ENCODE measurements at places on chromosomes 16 and 17.

DNA sequence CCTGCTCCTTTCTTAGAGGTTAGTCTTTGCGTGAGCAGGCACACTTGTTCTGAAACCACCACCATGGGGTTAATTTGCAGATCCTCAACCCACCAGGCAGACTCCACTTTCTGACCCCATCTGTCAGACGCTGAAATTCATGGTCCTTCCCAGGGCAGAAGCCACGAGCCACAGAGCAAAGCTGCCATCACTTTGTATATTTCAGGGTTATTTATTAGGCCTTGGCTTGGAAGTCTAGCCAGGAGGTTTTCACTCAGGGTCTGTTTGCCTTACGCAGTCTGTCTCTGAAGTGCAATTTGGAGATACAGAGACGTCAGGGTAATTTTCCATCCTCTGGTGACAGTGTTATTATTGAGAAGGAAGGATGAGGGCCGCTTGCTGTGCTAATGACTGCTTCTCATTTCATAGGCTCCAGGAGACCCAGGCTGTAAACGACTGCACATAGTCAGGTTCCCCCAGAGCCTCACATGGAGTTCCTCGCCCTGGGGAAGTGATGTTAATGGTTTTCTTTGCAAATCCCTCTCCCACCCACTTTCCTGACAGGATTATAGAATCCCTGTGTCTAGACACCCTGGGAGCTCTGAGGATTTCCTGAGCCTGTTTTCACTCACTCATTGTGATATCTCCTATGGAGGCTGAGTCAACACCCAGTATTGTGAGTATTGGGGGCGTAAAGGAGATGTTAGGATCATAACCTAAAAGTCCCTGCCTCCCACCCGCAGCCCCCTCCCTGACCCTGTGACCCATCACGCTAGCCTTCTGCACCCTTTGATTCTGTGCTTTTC, 269.0 kb downstream of the ABCC12 start:
- no peak for DNase-seq

DNA sequence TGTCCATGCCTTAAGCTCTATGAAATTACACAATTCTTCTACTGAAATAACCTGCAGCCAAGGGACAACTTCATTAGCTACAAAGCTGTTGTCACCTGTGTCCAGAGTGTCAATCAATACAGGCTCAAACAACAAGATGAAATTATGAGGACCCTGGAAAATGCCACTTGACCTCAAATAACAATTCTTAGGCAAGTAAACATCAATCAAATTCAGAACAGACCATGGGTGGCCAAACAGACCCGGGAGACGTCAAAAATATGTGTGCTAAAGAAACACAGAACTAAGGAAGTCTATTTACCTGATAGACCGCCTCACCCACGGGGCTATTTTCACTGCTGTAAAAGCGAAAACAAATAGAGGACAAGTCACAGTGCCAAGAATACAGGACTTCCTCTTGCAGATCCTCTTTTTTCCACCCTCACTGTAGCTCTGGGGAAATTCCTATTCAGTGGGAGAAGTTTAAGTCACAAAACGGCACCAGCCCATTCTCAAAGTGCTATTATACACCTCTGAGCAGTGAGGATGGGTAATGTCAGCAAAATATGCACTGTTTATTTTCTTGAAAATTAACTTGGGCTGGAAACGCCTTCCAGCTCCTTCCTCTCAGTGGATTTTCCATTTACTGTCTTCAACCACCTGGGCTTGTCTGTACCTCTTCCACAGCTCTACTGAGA, 2.7 kb downstream of the LITAF start:
- DNase-seq = no peak

DNA sequence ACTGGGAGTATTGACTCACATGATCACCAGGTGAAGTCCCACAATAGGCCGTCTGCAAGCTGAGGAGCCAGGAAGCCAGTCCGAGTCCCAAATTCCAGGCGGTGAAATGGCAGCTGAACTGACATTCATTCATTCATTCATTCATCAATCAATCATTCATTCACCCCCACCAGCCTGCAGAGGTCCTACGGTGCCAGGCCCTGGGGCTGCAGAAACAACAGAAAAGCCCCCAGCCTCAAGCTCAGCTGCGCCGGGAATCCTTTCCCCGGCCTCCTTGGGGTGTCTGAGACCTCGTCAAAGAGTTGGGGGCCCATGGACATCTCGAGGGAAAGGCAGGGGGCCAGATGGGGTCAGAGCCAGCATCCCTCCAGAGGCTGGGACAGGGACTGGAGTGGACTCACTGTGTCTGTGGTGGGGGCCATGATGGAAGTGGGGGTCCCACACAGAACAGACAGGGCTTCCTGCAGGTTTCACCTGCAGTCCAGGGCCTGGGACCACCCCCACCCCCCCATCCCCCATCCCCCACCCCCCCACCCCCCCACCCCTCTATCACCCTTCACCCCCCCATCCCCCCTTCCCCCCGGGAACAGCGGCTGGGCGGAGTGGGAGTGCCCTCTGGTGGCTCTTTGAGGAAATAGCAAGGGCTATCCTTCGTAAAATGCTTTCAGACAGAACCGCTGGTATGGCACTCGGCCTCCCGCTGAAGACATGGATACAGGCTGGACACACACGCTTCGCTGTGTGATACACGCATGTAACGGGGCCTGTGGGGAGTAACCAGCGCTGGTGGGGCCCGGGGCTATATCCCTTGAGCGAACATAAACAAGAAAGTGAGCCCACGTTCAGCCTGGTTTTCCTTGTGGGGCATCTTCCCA, 8.5 kb upstream of the ZC3H18 start:
- peak; percentile 33 for DNase-seq

DNA sequence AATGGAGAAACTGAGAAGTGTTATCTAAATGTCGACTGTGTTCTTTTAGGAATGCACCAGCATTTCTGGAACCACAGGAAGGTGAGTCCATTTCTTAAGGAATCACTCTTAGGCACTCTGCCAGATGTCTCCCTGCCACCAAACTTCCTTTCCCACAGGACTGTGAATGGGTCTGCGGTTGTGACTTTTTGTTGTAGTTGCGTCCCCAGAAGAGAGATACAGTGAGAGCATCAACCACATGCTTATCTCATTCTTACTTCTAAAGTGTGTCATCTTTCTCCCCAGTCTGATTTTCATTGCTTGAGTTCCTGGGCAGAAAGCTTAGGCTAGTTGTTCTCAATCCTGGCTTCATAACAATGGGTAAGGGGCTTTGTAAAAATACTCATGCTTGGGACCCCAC, 13.4 kb downstream of the ITPRIPL2 start:
- DNase-seq = no peak

- DNase-seq = no peak
Observed at GRCh38 chr16:48635199-48635718, 25.3 kb upstream of the N4BP1 start.

All from stimulated activated CD4-positive, alpha-beta T cell treated with anti-CD3 and anti-CD28 coated beads, Interleukin-1b, Interleukin-23, amount 100 ng/mL, for 24 hours (primary cell).